ENCODE measurements at places on chromosomes 11 and 22.

DNA sequence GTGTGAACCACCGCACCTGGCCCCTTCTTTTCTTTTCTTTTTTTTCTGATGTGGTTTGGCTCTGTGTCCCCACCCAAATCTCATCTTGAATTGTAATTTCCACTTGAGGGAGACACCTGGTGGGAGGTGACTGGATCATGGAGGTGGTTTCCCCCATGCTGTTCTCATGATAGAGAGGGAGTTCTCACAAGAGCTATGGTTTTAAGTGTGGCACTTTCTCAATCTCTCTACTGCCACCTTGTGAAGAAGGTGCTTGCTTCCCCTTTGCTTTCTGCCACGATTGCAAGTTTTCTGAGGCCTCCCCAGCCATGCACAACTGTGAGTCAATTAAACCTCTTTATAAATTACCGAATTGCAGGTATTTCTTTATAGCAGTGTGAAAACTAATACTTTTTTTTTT, 4.9 kb upstream of the TCN2 start:
- no peak for DNase-seq

- DNase-seq = no peak
Observed at GRCh38 chr11:15107730-15108515, 6.8 kb upstream of the INSC start.

DNA sequence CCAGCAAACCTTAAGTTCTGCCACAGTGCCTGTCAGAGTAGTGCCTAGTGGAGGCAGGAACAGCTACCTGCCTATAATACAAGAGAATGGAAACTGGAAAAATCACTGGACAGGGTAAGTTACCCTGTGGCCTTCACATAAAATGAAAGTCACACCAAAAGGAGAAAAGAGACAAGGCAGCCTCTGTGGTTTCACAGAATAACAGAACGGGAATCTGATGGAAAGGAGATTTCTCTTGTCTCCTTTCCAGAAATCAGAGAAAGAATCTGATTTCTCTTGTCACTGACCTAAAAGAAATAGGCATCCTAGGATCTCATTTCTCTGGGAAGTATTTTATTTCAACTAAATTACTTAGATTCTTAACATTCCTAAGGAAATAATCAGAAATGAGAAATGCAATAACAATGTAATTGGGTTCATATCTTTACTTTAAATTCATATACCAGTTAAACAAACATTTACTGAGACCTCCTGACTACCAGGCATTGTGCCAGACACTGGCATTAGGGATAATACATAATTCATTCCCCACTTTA, 41.6 kb downstream of the PRCP start:
- no peak for DNase-seq

- DNase-seq = no peak
Observed at GRCh38 chr11:61039916-61040315, 62.4 kb upstream of the CD5 start.

- no peak for DNase-seq
Observed at GRCh38 chr22:19488884-19489843, 9.4 kb downstream of the CDC45 start.

DNA sequence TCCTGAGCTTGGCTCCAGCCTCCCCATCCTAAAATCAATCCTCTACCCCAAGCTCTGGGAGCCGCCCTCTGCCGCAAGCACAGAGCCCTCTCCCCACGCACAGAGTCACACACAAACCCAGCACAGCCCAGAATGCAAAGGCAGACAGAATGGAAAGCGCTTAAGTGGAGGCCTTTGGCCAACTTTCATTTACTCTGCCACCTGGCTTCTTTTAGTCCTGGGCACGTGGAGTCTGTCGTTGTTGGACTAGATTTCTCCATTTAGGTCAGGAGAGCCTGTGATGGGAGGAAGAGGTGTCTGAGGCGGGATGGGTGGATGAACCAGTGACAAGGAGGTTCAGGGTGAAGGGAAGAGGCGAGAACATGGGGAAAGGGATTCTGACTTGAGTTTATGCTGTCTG, 191.7 kb downstream of the DSCAML1 start:
- DNase-seq = no peak

DNA sequence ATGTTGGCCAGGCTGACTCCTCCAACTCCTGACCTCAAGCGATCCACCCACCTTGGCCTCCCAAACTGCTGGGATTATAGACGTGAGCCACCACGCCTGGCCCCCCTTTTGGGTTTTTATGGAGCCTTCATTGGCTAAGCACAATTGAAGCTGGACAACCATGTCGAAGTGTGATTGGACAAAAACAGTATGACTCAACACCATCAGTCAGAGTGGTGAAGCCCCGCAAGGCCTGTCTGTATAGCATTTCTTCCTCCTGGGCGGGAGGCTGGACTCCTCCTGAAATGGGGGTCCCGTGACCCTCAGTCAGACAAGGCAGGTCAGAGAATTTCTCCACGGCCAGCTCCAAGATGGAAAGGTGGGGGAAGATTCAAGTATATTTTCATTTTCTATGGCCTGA, 3.1 kb upstream of the PARVB start:
- no peak for DNase-seq

DNA sequence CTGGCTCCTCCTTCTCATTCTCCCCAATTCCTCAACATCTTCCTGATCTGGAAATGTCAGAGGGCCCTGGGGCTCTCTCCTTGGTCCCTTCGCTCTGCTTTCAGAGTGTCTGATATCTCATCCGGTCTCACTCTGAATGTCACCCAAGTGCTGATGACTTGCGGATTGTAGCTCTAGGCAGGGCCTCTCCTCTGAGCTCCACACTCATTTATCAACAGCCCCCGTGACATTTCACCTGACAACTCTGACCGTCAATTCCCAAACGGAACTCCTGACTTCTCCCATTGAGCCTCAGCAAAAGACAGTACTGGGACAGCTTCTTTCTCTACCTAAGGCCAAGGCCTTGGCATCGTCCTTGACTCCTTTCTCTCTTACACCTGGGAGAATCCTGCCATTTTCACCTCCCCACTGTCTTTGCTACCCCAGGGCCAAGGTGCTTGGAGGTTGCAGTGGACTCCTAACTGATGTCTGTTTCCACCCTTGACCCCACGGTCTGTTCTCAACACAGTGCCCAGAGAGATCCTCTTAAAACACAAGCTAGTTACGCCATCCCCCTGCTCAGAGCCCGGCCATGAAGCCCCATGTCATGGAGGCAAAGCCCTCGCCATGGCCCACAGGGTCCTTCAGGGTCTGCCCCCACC, 57.5 kb upstream of the THY1 start:
- DNase-seq = no peak

GRCh38 chr11:39690856-39691255, 1768.6 kb downstream of the LRRC4C start:
- DNase-seq = no peak

DNA sequence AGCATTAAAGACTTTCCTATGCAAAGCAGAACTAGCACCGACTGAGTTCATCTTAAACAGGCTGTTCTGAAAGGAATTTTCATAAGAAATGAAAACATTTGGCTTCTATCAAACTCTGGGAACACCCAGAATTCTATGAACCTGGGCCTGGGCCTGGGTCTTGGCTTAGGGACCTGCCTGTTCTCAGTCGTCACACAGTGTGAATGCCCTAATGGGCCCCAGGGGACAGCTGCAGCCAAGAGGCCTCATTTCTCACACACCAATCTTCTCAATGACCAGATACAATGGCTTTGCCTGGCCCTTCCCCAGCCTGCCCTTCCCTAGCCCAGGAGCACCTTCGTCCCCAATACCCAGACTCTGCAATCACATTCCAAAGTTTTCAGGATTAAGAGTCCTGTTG, 234.9 kb upstream of the ARHGAP20 start:
- DNase-seq = no peak

GRCh38 chr11:14672635-14673034, 29.0 kb downstream of the PDE3B start:
- no peak for DNase-seq

DNA sequence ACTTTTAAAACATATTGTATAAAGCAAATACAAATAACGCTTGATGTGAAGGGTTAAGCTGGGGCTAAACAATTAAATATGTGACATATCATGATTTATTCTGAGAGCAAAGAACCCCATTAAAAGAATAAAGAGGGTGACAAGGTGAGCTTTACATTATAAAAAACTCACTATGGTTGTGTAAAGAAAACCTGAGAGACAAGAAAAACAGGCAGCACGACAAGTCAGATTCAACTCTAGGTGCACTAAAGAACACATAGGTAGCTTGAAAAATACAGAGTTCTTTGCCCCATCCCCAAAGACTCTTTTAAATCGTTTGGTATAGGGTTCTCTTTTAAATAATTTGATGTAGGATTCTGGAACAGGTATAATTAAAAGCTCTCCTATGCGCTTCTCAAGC, 63.5 kb downstream of the LUZP2 start:
- no peak for DNase-seq

GRCh38 chr11:12436266-12436665, 58.9 kb downstream of the PARVA start:
- no peak for DNase-seq

GRCh38 chr11:1920909-1921573, 1.5 kb downstream of the TNNT3 start:
- DNase-seq = no peak

DNA sequence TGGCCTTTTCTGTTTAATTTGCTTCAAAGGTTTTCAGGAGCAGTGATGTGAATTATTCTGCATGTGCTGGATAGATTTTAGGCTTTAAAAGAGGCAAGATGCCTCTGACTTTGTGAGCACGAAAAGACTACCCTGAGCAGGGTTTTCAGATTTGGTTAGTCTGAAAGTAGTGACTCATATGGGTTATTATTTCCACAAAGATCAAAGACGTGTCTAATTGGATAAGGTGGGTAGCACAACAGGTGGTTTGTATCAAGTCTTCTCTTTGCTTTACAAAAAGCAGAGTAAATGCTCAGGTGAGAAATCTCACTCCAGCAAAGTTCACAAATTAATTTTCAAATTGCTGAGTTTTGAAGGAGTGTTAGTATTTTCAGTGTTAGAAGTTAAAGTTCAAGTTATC, 37.6 kb upstream of the DBX1 start:
- DNase-seq = no peak

GRCh38 chr22:35742342-35743100, 24.8 kb downstream of the APOL5 start:
- no peak for DNase-seq

- no peak for DNase-seq
Observed at GRCh38 chr11:9972989-9973388, 309.1 kb downstream of the SWAP70 start.

DNA sequence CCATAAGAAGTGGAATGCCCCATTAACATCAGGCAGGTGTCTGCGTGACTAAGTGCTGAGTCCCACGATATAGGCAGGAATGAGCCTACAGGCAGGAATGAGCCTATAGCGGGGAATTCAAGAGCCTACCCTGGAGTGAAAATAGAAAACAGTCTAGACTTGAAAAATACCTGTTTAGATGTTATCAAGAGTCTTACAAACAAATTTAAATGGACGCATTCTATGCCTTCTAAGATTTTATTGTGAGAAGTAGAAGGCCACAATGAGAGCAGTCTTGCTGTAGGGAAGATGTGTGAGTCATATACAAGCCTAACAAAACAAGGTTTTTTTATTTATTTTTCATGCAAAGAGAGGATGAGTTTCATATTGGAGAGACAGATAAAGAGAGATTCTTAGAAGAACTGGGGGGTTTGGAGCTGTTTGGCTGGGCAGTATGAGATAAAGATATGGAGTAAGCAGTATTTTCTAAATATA, 200.8 kb upstream of the ZC3H12C start:
- no peak for DNase-seq
